ENCODE measurements at places on chromosomes 2 and 18.

DNA sequence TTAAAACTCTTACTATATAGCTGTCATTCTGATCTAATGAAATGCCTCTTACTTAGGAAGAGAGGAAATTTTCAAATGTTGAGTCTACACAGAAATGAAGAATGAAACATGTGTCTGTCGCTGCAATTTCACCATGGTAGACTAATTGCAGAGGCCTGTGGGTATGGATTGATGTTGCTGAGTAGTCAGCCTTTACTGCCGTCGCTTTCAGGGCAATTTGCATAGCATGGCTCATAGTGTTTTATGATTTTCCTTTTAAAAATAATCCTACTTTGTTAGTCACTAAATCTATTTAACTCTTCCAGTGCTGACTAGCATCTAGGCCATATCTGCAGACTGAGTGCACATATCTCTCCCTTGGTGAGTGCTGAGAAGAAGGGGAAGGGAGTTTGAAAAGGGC lies 819.2 kb downstream of the SATB2 start:
- DNase-seq: no peak

DNA sequence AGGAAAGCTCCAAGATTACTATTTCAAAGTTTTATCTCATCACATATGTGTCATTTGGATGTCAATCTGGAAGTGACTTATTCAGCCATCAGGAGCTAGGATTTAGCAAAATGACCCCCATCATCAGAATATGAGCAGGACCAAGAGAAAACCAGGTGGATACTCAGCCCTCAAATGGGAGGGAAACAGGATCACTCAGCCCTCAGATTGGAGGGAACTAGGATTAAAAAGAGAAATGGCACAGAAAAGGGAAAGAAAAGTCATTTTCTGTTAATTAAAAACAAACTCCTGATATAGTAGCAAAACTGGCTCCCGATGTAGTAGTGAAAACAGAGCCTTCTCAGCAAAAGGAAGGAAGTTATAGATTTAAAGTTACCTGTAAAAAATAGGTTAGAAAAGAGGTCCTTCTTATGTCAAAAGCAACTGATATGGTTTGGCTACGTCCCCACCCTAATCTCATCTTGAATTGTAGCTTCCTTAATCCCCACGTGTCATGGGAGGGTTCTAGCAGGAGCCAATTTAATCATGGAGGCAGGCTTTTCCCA lies 69.0 kb upstream of the MYCN start:
- no peak for DNase-seq

- peak; percentile 41 for DNase-seq
Observed at GRCh38 chr2:174553811-174554493, 43.7 kb downstream of the WIPF1 start.

DNA sequence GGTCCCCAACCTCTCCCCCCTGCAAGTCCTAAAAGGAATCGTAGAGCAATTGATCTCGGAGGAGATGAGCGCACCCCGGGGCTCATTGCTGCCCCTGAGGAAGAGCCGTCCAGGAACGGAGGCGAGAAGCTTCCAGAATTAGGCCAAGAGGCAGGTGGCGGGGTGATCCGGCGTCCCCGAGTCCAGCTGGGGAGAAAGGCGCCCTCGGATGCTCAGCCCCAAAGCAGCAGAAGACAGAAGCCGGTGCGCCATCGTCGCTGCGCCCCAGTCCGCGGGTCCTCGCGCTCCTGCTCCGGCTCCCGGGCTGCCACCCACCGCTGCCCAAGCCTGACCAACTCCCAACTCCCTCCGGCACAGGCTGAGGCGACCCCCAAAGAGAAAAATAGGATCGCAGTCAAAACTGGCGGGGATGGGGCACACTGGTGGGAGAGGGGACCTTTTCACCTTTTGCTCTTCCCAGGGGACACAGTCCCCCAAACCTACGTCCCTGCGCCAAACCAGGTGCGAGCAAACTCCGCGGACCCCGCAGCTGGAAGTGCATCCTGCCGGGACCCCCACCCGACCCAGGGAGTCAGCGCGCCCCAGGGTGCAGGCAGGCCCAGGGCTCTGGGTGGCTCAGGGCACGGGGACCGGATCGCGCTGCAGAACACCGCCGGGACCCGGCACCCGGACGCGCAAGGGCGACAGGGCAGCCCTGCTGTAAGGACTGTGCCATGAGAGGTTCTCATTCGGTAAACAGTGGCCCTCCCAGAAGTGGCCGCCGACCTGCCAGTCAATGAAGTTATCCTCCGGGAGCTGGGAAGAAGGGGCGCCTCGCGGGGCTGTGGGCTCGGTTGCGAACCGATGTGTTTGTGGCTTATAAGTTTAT lies 8.4 kb upstream of the MEIS1 start:
- DNase-seq: no peak

GRCh38 chr2:107018366-107018765 lies 132.4 kb upstream of the ST6GAL2 start:
- no peak for DNase-seq

GRCh38 chr2:63849381-63850203 lies 7.9 kb downstream of the UGP2 start:
- DNase-seq: no peak

DNA sequence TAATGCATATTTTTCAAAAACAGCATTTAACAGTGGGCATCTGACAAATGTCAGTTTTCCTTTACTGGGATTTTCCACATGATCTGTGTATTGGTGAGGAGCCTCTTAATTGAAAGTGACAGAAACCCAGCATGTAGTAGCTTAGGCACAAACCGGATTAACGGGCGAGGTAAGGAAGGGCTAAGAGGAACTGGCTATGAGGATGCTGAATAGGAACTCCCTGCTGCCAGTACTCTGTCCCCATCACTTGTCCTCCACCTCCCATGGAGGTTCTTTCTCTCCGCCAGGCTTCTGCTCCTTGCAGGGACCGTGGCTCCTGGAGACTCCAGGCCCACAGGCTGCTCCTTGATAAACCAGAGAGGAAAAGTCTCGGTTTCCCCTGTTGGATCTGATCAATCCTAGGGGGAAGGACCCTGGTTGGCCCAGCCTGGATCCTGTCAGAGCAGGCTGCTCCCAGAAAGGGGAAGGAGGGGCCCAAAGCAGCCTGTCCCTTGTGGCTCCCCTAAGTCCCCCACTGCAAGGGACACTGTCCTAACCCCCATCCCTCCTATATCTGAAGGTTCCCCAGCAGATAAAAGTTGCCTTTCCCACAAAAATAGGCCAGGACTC lies 10.3 kb downstream of the TEX44 start:
- DNase-seq: no peak

DNA sequence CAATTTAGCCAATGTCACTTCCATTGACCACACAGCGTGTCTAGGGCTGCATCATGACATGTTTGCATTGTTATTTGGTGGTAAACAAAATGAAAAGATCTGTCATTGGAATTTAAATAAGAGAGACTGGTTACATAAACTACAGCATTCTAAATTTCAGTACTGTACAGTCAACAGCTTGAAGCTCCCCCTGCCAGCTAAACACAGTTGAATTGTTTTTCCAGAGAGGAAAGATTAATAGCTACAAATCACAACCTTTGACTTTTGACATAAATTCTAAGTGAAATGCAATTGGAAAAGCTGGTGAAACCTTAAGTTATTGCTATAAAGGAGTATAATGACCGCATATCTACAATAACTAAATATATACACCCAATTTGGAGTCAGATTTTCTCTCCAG lies 1600.0 kb upstream of the ACVR2A start:
- no peak for DNase-seq

GRCh38 chr2:148616662-148617061 lies 27.9 kb upstream of the EPC2 start:
- DNase-seq: no peak

GRCh38 chr18:61394983-61395382 lies 61.8 kb downstream of the CDH20 start:
- DNase-seq: no peak

GRCh38 chr2:232633413-232634205 lies at the start of gene EFHD1:
Gene EFHD1, plus strand, starts transcription at chr2:232633604. Its CDS starts 101 bp downstream, at chr2:232633705.
- peak; percentile 33 for DNase-seq

- DNase-seq: no peak
Observed at GRCh38 chr2:240731178-240731545, 39.5 kb downstream of the AQP12A start.

- no peak for DNase-seq
Observed at GRCh38 chr2:188076149-188077056, 215.3 kb upstream of the GULP1 start.

DNA sequence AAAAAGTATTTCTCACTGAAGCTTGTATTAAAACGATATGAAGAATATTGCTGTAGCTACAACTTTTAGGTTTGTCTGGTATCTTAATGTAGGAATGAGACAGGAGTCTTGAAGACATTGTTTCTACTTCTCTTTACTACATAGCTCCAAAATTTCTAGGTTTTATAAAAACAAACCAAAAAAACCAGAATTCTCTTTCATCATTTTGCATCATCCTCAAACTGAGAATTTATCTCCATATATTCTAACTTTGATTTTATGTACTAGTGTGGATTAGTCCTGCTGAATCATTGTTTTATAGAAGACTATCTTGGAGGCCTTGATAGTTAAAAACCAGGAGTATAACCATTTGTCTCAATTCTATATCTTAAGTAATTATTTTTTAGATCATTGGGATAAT lies 100.2 kb downstream of the ICA1L start:
- no peak for DNase-seq

DNA sequence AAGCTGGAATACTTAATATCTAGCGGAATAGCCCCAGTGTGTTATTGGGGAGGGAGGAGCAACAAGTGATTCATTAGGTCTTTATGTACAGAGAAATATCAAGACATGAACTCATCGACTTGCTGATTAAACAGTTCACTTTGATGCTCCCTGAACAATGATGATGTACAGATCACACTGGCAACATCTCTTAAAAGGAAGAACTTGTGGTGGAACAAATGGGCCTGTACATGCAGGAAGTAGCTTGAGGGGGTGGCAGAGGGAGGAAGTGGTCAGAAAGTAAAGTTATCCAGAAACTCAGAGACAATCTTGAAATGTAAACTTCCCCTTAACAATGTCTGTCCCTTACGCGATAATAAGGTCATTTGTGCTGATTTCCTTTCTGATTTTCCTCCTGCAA lies 90.5 kb downstream of the NXPH2 start:
- no peak for DNase-seq

- no peak for DNase-seq
Observed at GRCh38 chr18:55635439-55635838, 47.4 kb upstream of the TCF4 start.
